ENCODE measurements at places on chromosomes 7 and 10.

GRCh38 chr7:130922206-130923112 lies 188.5 kb upstream of the KLF14 start:
- DNase-seq = no peak

GRCh38 chr7:109354000-109354399 lies 784.3 kb downstream of the DNAJB9 start:
- no peak for DNase-seq

GRCh38 chr10:50794490-50794889 lies 54.8 kb downstream of the ASAH2B start:
- DNase-seq = no peak

GRCh38 chr7:120731271-120731670 lies 126.7 kb downstream of the TSPAN12 start:
- DNase-seq = no peak
